MG63 (cell line): ENCODE measurements at places on chromosomes 7 and 10. TPM values are rescaled to one million over a fixed set of nuclear protein-coding genes. Genes with fewer than 3 reads are reported as not detected.

The PNLIPRP2 gene
- not detected in 2 replicates for total RNA-seq

GRCh38 chr10:51447119-51447518 lies 252.3 kb downstream of the CSTF2T start:
- DNase-seq, result no peak

DNA sequence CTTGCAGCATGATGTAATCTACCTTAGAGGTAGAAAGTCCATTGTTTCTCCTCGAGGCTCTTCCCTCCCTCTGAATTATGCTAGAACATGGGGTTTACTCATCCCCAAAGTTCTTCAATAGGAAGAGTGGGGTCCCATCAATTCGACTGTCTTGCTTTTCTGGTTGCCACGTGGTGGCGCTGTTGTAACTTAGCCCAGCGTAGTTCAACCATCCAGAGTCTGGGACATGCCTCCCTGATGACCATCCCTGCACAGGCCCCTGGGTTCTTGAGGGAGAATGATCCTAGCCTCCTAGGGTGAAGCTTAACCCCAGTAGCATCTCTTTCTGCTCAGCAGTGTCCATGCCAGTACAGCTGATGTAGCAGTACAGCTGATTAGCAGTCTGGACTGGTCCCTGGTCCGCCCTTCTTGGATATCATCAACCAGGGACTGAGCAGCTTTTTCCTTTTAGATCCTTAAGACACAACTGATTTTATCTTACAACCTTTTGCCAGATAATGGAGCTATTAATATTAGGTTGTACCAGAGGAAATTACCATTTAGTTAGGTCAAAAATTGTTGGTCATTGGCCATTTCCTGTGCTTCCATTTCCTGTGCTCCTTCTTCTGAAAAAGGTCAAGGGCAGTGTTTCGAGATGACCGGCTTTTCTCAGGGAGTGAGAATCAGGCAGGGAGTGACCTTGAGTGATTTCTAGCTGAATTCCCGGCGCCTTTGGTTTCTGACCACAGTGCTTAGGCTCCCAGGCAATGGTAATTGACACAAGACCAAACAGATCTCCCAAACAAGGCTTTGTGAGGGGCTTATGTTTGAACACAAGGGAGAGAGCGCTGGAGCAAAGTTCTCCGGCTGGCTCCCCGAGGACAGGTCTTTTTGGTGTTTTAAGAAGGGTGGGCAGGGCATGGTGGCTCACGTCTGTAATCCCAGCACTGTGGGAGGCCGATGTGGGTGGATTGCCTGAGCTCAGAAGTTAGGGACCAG lies 65.4 kb downstream of the TACC2 start:
- DNase-seq, result peak; percentile 25

GRCh38 chr7:27409776-27410175 lies 167.2 kb downstream of the EVX1 start:
- no peak for DNase-seq

- DNase-seq, result no peak
Measured at GRCh38 chr10:1961989-1962388, 224.7 kb upstream of the ADARB2 start.

- DNase-seq, result peak; percentile 23
Measured at GRCh38 chr7:100865372-100865911, 1.7 kb upstream of the TRIP6 start.

The STAG3 gene
- 0.13 TPM in 1 of 2 replicates, not detected in the other for total RNA-seq

- no peak for DNase-seq
Measured at GRCh38 chr7:116171094-116171493, 39.2 kb upstream of the TES start.

DNA sequence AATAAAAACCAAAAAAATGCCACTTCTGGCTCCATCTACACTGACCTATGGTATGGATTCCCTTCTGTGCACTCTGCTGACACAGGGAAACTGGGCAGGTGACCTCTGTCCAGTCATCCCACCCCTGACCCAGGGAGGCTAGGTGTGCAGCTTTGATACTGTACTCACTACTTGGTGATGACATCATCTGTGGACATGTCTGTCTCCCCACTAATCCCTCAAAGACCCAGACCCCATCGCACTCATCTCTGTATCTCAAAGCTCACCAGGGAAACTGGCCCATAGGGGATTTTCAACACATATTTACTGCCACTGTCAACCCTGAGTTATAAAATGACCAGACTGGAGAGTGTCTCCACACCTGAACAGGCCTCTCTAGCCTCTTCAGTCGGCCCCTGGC lies 10.6 kb downstream of the SGMS1 start:
- DNase-seq, result no peak

GRCh38 chr7:144474800-144475615 lies 71.5 kb upstream of the NOBOX start:
- DNase-seq, result no peak

GRCh38 chr10:103736763-103737162 lies 118.6 kb downstream of the SH3PXD2A start:
- peak; percentile 57 for DNase-seq

The PNLIPRP1 gene
- not detected in 2 replicates for total RNA-seq

DNA sequence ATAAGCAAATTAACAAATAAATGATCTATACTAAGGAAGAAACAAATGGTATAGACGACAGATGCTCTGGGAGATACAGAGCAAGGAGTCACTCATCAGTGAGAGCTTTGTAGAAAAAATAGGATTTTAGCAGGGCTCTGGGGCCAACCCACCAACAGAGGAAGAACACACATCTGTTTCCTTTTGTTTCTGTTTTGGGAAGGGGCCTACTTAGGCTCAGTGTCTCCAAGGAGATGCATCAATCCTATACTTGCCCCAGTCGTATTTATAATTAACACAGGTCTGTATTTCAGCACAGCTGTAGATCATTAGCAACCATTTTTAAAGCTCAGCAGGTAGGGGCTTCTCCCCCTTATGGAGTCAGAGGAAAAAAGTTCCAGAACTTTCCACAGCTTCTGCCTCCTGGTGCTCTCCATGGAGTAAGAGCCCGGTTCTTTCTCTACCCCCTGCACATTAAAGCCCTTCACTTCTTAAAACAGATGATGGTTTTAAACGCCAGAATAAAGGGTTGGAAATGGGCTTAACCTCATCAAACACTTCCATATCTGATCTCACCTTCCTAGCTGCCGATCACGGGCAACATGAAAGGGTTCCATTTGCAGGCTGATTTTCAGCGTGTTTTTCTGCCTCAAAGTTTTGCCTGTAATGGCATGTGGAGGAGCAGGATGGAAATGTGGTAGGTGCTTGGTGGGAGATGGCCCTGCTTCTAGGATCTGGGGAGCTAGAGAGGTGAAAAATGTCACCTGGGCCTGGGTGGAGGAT lies 291.7 kb downstream of the TCF7L2 start:
- DNase-seq, result no peak

DNA sequence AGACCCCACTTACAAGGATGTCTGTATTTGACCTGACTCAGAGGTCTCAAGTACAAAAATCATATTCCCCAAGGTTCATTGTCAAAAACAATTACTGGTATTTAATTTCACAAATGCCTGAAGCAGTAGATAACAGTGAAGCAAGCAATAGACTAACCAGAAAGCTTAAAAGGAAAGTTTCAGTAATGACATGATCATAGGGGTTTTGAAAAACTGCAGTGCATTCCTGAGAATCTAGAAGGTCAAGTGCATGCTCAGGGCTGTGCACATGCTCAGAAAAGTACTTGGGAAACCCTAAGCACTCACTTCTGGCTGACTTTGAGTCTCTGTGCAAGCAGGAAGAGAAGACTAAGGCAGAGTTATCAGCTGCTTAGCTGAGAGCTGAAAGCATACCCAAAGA lies 27.1 kb downstream of the RASGEF1A start:
- no peak for DNase-seq

DNA sequence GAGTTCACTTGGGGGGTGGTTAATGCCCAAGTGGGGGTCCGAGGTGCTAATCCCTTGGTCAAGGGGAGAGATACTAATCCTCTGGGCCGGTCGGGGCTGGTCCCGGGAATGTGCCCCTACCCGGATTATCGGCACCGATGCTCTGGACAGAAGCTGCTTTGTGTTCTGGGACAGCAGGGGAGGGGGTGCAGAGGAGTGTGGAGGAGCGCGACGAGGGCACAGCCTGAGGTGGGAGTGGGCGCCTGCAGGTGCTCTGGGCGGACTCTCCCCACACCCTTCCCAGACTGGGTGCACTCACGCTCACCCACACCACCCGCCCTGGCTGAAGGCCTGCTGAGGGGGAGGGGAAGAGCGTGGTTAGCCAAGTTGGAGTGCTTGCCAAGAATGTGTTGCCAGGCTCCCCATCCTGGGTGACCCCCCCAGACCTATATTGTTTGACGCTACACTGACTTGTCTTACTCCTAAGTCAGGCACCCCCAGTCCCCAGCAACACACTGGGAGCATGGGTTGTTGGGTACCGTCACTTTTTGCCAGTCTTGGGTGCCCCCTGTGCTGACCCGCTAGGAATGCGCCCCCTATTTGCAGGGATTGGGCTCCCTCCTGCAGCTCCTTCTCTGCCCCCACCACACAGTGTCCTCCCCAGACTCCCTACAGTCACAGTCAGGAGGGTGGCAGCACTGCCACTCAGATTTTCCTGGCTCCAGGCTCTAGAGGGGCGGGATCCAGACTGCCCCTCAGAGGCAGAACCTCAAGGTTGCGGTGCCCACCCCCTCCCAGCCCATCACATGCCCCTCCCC lies 1.2 kb downstream of the SLC4A2 start:
- DNase-seq, result peak; percentile 19

The CNPY1 gene
- total RNA-seq, result not detected in 2 replicates

GRCh38 chr10:98378722-98379121 lies 36.3 kb downstream of the PYROXD2 start:
- peak; percentile 34 for DNase-seq

DNA sequence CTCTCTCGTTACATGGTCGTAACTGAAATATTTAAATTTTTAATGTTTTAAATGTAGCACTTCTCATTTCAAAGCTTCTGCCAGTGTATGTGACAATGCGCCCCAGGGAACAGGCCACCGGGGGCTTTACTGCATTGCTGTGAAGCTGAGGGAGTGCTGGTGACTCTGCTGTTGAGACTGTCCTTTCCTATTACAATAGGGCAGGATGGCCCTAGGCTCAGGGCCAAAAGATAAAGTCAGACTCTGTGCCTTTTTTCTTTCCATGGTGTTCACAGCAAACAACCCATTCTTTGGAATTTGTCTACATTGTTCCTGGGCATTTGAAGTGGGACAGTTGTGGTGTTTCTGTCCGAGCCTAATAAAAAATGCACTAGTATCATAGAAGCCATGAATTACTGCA lies 107.3 kb downstream of the GALNT11 start:
- no peak for DNase-seq

DNA sequence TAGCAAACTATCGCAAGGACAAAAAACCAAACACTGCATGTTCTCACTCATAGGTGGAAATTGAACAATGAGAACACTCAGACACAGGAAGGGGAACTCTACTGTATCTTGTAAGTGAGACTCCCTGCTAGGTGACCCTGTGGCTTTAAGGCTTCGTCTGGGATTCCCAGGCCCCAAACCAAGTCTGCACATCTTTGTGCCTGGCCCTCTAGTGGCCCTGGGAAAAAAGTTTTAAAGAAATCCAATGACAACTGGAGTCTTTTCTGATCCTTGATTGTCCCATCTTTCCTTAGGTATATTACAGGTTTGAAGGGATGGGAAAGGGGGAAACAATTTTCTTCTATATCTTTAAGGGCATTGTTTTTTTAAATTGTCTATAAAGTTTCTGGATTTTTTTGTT lies 10.6 kb upstream of the LIPM start:
- peak; percentile 31 for DNase-seq

The APBB1IP gene
- total RNA-seq, result not detected in 2 replicates

The TMUB1 gene
- total RNA-seq, result 5.2 and 32.9 TPM in 2 replicates

DNA sequence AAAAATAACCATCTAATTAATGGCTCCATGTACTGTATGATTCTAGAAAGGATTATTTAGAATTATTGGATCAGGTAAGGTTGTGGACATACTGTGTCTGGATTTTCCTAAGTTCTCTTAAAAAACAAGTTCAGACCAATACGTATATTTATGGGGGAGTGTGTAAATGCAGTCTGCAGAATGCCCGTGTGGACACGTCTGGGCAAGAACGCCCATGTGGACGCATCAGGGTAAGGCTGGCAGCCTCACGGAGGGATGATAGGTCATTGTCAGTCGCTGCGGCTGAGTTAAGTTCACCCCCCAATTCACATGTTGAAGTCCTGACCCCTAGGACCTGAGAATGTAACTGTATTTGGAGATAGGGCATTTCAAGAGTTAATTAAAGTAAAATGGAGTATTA lies 160.0 kb upstream of the SHH start:
- DNase-seq, result no peak

DNA sequence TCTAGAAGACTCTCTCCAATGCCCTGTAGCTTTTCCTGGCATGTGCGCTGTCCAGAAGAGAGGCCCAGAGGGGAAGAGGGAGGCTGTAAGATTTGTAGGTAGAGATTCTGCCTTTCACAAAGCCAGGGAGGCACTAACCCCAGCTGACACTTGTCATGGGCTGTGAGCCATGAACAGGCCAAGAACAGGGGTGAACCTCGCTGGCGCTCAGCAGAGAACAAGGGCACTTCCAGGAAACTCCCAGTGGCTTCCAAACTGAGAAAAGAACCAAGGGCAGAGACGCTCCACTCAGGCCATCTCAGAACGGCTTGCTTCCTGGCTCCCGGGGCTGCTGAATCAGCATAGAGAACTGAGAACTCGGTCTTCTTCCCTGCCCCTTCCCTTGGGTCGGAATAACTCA lies 257.8 kb upstream of the ZNF32 start:
- no peak for DNase-seq

DNA sequence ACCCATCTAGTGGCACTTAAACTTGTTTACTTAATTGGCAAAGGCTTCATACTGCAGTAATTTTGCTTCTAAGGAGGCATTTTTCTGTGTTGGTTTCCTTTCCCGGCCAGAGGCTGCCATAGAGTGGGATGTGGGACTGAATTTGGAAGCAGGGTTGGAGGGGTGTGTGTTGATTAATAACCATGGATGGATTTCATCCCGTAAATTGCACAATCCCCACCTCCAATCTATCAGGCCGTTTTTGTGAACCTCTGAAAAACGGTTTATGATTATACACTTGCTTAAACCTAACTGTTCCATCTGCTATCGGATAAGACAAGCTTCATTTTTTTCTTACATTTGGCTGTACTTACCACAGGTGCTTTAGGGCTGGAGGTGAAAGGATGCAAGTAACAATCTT lies 1.3 kb downstream of the TMEM60 start:
- no peak for DNase-seq

The ZKSCAN5 gene
- 4.4 and 9.4 TPM in 2 replicates for total RNA-seq

GRCh38 chr10:123086281-123086680 lies 49.5 kb upstream of the HMX3 start:
- DNase-seq, result no peak

- DNase-seq, result peak; percentile 39
Measured at GRCh38 chr10:102231357-102232318, 5.5 kb downstream of the ELOVL3 start.

DNA sequence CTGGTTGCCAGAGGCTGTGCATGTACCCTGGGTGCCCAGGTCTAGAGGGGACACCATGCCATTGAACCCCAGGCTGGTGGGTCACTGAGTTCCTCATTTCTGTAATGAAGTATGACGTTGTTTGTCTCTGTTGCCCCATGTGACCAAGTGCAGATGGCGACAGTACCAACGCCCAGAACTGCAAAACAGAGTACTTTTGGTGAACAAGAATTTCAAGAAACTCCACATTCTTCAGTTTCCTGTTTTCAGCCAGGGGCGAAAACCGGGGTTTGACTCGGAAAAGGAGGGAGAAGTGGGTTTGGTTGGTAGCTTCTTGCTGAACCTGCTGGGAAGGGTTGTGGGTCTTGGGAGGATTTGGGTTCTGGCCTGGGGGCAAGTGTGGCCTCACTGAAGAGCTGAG lies 18.2 kb downstream of the CYP17A1 start:
- no peak for DNase-seq

GRCh38 chr10:60336901-60337630 lies 52.6 kb downstream of the ANK3 start:
- no peak for DNase-seq
